ENCODE measurements at places on chromosomes 12 and 14.
A peak's percentile ranks its signal among the peaks of the same experiment; 100 is the strongest.

DNA sequence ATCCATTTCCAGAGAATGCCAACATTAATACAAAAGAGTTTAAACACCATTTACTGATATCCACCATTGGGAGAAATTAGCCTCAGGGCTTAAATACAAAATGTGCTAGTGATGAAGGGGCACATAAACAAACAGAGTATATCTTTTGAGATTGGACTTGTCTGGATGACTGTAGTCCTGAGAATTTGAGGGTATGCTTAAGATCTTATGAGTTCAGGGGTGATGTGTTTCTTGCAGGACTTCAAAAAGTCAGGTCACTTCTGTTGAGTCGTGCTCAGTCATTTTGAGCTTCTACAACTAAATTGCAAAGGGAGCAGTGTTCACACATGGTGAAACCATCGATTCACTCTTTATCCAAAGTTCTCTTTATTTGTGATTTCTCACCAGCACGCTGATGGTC is 425.7 kb downstream of the ATP23 start:
- no peak for DNase-seq

DNA sequence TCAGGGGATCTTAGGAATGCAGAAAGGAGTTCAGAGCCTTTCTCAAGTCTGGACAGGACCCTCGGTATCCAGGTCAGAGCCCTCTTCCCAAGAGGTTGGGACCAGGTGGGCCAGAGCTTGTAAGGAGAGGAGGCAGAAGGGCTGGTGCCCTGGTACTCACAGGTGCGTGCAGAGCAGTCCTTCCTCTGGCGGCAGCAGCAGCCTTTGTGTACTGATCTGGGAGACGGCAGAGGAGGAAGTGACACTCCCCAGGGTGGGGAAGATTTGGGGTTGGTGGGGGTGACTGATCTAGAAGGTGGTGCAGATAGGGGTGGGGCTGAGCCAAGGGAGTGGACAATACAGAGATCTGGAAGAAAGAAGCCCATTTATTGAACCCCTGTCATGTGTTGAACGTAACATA is at the start of gene ITGB7:
TSS of gene ITGB7 (minus strand) at position 210 of the 400 bp plus-strand sequence. CDS start 6,808 bp downstream, outside the sequence.
- no peak for DNase-seq

GRCh38 chr14:96631621-96632362 is 129.6 kb downstream of the PAPOLA start:
- DNase-seq, result no peak

- DNase-seq, result peak; percentile 53
These were observed 499 bp downstream of the RNASE4 start for GRCh38 chr14:20684662-20685456.

GRCh38 chr14:32186248-32186647 is 15.6 kb upstream of the RNU6-7 start:
- DNase-seq, result no peak

DNA sequence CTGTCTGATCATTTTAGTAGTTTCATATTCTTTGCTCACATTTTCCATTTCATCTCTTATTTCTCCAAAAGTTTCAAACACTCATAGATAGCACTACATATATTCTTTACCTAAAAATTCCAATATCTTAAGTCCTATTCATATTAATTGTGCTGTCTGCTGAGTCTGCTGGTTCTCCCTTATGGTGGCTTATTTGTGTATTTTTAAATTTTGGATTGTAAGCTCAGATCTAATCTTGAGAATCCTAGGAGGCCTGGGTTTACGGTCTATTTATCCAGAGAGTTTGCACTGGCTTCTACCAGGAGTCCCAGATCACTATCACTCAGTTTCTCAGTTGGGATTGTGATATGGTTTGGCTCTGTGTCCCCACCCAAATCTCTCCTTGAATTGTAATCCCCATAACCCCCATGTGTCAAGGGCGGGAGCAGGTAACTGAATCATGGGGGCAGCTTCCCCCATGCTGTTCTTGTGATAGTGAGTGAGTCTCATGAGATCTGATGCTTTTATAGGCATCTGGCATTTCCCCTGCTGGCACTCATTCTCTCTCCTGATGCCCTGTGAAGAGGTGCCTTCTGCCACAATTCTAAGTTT is 10.2 kb downstream of the NT5DC3 start:
- no peak for DNase-seq

GRCh38 chr12:29781705-29782266 is 2.0 kb downstream of the TMTC1 start:
- no peak for DNase-seq

DNA sequence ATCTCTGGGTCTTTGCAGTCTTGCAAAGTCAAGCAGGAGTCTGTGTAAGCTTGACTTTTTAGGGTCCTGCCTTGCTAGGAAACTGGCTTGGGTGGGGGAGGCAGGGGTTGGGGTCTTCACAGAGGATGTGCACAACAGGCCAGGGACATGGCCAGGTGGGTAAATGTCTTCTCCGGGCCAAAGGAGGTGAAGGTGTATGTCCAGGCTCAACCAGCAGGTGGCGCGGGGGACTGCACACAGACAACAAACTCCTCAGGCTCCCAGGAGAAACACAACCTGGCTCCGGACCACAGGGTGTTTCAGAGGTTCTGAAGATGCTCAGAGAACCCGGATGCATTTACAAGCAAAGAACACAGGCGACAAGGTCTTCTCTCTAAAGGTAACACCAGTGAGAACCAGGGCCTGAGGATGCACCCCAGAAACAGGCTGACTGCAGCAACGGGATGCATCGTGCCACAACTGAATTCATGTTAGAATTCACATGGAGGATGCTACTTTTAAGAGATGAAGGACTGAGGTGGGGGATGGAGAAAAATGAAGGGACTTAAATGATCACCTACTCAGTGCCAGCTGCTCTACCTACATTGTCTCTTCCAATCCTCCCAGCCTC is 56.0 kb downstream of the PLEKHG3 start:
- no peak for DNase-seq

Data from HS-5 (cell line).